ENCODE measurements at places on chromosomes 11 and 22. TPM values are rescaled to one million over a fixed set of nuclear protein-coding genes. Genes with fewer than 3 reads are reported as not detected.
A peak's percentile ranks its signal among the peaks of the same experiment; 100 is the strongest.

GRCh38 chr11:93520726-93521509 lies 22.3 kb downstream of the SMCO4 start:
- DNase-seq, result peak; percentile 22

GRCh38 chr11:131859538-131860210 lies 489.3 kb downstream of the NTM start:
- no peak for DNase-seq

GRCh38 chr11:6475936-6476335 lies 2.2 kb upstream of the TRIM3 start:
- no peak for DNase-seq

- no peak for DNase-seq
Measured at GRCh38 chr11:117643606-117644300, 153.3 kb downstream of the DSCAML1 start.

GRCh38 chr22:20787223-20787622 lies 13.3 kb downstream of the SERPIND1 start:
- DNase-seq, result no peak

- DNase-seq, result no peak
Measured at GRCh38 chr22:33054001-33054675, 4.0 kb downstream of the SYN3 start.

- DNase-seq, result no peak
Measured at GRCh38 chr11:18457450-18457849, 1.8 kb downstream of the LDHAL6A start.

DNA sequence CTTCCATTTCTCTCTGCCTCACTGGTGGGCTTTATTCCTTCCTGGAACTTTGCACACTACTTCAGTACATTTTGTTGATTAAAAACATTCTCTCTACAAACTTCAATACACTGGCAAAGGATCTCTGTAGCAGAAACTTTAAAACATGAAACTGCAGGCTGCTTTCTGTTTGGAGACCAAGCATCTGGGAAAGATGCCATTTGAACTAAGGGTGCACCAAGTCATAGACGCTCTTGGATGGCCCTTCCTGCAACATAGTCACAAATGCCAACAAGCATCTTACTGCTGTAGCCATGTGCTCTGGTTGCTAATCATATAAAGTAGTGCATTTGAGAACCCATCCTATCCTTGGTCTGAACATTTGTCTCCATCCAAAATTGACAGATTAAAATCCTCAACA lies 56.4 kb downstream of the SNX19 start:
- DNase-seq, result no peak

GRCh38 chr22:20865331-20865730 lies 6.5 kb downstream of the SNAP29 start:
- DNase-seq, result no peak

GRCh38 chr11:503179-503981 lies 3.7 kb downstream of the RNH1 start:
- DNase-seq, result peak; percentile 54

GRCh38 chr11:22787551-22788162 lies 41.9 kb downstream of the SVIP start:
- DNase-seq, result peak; percentile 41

DNA sequence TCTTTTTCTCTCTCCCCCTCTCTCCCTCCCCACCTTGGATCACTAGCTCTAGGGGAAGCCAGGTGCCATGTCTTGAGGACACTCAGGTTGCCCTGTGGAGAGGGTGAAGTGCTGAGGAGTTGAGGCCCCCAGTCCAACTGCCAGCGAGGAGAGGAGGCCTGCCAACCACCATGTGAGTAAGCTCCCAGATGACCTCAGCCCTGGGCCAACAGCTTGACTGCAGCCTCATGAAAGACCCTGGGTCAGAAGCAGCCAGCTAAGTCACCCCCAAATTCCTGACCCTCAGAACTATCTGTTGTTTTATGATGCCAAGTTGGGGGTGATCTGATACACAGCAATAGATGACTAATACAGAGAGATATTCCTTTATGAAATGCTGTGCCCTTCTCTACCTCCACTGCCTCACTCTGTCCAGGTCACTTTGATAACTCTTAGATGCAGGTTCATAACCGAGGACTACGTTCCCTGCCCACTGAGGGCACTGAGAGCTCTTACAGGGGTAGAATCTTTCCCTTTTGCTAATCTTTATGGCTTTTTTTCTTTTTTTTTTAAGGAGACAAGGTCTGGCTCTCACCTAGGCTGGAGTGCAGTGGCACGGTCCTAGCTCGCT lies 8.0 kb downstream of the ARFGAP3 start:
- no peak for DNase-seq

- no peak for DNase-seq
Measured at GRCh38 chr11:69661413-69661715, 13.8 kb downstream of the LTO1 start.

GRCh38 chr11:33444835-33445594 lies 187.8 kb downstream of the HIPK3 start:
- DNase-seq, result no peak

- DNase-seq, result no peak
Measured at GRCh38 chr11:36638556-36638955, 40.5 kb upstream of the RAG2 start.

- no peak for DNase-seq
Measured at GRCh38 chr11:34823639-34824038, 92.5 kb downstream of the APIP start.

DNA sequence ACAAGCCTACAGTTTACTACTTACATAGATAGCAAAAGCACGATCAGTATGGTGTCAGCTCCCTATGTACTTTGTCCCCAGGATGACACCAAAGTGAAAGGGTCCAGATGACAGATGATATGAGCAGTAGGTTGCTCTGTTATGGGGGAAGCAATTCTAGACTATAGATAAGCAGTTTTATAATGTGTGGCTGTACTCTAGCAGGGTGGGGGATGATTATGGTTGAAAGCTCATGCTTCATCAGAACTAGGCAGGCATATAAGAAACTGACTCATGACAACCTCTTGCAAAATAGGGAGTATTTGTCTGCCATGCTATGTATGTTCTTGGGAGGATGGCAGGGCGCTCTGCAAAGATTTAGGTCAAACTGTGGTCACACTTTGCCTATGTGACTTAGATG lies 158.2 kb upstream of the ZBED5 start:
- DNase-seq, result no peak

DNA sequence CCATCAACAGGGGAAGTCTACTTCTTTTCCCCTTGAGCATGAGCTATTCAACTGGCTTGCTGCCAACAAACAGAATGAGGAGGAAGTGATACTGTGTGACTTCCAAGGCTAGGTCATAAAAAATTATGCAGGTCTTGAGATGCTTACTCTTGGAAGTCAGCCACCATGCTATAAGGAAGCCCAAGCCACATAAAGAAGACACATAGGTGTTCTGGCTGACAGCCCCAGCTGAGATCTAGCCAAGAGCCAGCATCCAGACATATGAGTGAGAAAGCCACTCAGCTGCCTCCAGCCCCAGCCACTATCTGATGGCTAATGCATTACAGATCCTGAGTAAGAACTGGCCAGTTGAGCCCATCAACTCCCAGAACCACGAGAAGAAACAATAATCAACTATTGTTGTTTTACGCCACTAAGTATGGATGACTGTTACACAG lies 31.0 kb upstream of the PPP2R1B start:
- no peak for DNase-seq

DNA sequence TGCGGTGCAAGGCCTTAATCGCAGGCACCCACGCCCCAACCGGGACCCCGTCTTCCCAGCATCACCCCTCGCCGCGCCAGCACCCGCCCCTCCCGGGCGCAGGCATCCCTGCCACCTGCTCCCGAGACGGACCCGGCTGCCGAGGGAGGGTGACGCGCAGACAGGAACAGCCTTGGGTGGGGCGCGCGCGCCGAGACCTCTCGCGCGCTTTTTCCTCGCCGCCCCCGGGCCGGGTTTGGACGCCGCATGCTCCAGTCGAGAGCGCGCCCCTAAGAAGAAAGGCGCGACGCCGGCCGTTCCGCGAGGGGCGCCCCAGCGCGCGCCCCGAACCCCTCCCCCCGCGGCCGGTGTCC lies 504 bp downstream of the CFL1 start:
- peak; percentile 64 for DNase-seq

DNA sequence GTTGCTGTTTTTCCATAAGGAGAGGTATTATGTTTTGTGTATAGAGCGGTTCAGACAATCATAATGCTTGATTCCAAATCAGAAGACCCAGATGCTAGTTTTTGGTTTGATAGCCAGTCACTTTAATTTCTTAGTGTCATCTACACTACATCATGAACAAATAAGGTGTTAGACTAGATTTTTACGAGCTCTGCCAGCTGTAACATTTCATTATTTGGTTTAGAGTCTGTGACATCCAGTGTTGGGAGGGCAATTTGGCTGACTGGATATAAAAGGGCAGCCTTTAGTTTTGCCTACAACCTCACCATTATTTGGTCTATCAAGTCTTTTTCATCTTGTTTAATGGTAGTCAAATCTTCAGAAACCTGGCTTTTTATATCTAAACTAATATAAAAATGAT lies 30.2 kb upstream of the FBXO3 start:
- no peak for DNase-seq

- DNase-seq, result peak; percentile 99
Measured at GRCh38 chr11:2400069-2400761, at the start of gene TSSC4. Gene TSSC4 (plus strand): TSS chr11:2400750. CDS start chr11:2402634, 1,884 bp downstream.

DNA sequence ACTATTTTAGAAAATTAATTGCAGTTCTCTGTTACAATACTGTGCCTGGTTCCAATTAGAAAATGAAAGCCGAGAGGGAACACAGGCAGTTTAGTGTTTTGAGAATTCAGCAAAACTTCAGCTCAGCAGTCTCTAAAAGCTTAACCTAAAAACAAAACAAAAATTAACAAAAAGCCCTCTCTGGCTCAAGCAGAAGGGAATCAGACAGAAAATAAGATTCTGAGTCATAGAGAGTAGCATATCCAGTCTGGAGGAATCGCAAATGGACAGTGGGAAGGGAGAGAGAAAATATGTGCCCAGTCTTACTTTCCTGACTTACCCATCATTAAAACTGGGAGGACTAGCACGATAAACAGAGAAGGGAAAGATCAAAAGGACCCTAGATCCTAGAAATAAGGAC lies 38.1 kb upstream of the CHRM4 start:
- DNase-seq, result no peak

DNA sequence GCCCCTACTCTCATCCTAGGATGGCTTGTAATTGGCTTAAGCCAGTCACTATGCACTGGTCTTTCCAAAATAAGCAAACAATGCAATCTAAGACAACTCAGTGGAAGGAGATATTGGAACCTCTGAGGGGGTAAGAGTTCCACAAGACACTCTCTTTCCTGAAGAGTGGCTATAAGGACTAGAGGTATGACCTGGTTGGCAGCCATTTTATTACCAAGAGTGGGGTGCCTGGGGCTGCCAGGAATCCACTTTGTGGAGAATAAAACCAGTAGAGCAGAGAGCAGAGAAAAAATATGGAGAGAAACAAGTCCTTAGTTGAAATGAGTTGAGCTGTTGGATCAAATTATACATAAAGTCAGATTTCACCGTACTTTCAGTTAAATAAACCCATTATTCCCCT lies 38.8 kb upstream of the CAPRIN1 start:
- DNase-seq, result no peak

DNA sequence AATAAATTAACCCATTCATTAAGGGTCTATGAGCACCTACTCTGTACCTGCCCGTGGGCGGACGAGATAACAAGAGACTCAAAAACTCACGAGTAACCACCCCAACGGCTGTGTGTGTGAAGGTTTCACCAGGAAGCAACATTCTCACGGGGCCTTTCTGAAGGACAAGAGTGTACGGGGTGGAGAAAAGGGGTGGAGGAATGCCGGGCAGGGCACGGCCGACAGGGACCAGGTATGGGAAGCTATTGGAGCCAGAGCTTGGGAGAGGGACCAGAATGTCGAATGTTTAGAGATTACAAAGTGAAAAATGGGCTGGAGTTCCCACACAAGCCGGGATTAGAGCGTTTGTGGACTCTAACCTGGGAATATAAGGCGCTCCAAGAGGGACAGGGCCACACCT lies 1.6 kb downstream of the KMT5B start:
- DNase-seq, result peak; percentile 43

DNA sequence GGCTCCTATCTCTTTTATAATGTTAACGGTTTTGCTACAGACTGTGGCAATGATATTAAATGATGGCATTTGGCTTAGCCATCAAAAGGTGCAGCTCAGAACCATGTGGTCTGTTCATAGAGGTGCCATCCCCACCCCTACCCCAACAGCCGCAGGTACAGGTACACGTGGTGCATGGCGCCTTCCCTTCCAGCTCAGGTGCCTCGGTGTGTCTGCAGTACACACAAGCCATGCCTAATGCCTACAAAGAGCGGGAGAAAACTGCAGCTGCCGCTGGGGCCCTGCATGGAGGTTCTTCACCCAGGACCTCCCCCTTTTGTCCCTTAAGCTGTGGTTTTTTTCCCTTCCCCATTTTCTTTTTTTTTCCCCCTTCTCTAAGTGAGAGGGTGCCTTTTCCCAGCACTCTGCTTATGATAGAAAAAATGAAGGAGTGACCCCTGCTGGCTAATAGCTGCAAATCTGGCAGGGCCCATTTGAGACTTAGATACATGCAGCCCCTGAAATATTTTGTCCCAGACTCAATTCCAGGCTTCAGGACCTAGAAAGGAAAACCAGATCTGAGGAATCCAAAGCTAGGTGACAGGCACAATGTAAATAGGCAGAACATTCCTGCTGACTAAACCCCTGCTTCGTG lies 6.5 kb downstream of the OR52M1 start:
- peak; percentile 9 for DNase-seq

DNA sequence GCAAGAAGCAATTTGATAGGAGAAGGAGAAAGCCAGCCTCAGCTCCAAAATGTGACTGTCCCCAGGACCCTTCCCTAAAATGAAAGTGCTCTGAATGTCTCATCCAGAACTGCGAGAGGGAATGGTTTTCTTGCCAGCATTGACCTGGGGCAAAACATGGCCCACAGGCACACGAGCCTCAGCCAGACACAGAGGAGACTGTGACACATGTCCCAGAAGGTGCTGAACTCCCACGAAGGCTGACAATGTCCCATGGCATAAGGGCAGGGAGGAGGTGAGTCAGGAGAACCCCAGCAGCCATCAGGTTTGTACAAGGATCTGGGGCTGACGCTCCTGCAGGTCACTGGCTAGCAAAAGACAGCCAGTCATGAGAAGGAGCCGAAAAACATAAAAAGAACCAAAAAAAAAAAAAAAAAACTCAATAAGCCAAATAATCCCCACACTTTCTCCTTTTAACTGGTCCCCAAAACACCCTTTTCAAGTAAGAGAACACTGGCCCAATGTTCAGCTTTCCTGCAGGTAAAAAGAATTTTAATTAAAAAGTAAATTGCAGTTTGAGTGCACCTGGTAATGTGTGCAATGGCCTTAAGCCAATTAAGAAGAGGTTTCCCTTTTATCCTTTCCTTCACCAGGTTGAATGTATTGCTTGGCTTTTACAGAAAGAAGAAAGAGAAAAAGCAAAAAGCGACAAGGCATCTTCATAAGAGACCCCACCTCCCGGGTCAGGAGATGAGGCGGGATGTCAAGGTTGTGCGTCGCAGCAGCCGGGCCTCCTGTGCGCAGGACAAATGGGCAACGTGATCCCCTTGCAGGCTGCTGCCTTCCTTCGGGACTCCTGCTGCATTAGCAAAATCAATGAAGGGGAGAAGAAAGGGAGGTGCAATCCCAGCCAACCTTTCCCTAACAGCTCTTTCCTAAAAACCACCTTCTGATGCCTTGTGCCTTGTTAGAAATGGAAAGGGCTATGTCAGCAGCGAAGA lies 43.6 kb downstream of the GALNT18 start:
- no peak for DNase-seq

Gene RFPL3
- not detected for total RNA-seq

Gene OR4D9
- total RNA-seq, result not detected

Gene CCDC87
- 0.14 TPM for total RNA-seq

Gene C1QTNF5
- total RNA-seq, result not detected

Gene MOGAT2
- not detected for total RNA-seq

Gene SOX6
- not detected for total RNA-seq

Gene CTSF
- 0.68 TPM for total RNA-seq

Gene TENM4
- not detected for total RNA-seq

Gene OR52A1
- total RNA-seq, result not detected

Gene DLG2
- total RNA-seq, result 2.2 TPM
